ENCODE measurements at places on chromosomes 7 and 10.

DNA sequence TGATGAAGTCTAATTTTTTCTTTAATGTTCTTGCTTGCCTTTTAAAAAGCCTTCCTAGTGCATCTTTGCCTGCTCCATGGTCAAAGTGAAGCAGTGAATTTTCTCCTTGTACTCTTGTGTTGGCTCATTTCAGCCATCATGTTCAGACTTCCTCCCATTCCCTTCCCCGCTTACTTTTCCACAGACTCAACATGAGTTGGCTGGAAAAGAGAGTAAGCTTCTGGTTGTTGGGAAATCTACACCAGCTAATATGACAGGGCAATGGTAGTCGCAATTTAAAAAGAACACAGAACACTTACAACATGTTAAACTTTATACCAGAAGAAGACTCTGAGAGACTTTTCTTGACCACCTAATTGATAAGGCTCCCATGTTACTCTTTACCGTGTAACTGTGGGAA lies 24.3 kb upstream of the PDK4 start:
- no peak for DNase-seq

DNA sequence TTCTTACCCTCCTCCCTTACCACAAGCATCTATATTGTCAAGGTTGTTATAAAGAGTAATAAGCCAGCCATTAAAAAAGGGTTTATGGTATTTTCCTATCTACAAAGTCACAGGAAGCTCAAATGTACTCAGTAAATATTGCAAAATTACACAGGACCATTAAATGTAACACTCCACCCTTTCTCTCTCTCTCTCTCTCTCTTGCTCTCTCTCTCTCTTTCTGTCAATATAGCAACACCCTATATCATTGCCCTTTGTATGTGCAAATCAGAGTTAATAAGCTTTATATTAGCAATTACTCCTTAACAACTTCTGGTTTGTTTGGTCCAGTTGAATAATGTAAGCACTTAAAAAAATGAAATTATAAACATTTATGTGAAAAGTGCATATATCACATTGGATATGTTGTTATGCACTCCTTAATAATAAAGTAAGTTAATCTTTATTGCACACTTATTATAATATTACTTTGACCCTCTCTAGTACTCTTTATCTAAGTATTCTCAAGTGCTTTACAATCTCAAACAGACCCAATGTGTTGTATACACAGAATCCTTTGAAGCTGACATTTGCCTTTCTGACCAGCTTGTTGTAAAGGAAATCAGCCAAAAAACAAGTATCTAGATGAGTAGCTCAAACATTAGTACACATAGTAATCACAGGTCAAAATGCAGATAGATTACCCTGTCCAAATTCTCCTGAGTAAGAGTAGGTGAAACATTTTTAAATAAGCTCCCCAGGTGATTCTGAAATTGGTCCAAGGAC lies 93.2 kb downstream of the CFTR start:
- DNase-seq, result no peak

- DNase-seq, result no peak
Observed at GRCh38 chr7:9097565-9098060, 664.2 kb downstream of the NXPH1 start.

DNA sequence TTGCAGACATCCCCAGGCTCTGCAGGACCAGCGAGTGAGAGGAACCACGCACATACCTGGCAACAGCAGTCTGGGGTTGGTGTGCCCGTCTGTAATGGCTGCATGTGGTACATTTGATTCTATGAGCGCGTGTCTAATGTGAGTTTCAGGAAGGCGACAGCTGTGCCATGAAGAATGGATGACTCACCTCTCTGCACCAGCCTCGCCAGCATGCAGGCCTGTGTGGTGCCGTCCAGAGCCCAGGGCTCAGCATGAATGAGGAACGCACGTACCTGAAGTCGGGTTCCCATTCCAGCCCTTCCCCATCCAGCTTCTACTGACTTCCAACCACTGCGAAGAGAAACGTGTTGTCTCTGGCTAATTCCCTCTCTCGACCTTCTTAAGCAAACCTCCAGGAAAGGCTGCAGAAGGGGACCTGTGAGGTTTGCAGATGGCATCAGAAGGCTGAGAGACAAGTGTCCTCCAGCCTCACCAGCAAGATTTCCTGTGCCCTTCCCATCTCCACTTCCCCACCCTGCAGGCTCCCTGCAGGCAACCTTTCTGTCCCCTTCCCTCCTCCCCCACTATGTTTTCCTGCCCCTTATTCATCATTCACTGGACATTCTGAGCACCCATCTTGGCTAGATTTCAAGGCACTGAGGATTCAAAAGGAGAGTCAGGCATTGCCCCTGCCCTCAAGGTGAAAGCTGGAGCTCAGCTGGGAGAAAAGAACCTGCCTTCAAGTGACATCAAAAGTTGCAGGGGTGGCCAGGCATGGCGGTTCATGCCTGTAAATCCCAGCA lies 54.3 kb downstream of the ASB13 start:
- DNase-seq, result no peak

GRCh38 chr7:130363026-130363847 lies 17.1 kb upstream of the CPA1 start:
- DNase-seq, result no peak

Data from NCI-H510A (cell line).